Stimulated activated effector memory CD8-positive, alpha-beta T cell treated with anti-CD3 and anti-CD28 coated beads, Interleukin-12 subunit alpha, Interleukin-12 subunit beta, amount 100 ng/mL, for 72 hours (primary cell): ENCODE measurements at places on chromosomes 12 and 14.

GRCh38 chr14:56099081-56099797 lies 19.0 kb upstream of the PELI2 start:
- no peak for DNase-seq

GRCh38 chr14:31137214-31137889 lies 70.2 kb downstream of the HECTD1 start:
- no peak for DNase-seq

- peak; percentile 33 for DNase-seq
These were observed 61.7 kb upstream of the BCL2L14 start for GRCh38 chr12:12008931-12009611.

DNA sequence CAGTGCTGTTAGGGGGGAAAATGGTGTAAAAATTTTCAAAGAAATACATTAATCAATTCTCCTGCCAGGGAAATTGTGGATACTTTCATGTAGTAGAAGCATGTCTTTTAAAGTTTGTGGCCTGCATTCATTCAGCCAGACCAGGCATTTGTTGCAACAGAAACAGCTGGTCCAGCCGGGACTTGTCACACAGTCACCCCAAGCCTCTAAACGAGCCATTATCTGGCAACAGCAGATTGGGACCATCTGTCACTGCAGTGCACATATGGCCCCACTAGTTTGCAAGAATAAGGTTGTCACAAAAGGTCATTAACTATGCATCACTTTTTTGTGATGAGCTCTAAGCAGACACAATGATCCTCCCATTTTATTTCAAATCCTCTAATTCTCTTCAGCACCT lies 193.9 kb downstream of the PHLDA1 start:
- DNase-seq = no peak

DNA sequence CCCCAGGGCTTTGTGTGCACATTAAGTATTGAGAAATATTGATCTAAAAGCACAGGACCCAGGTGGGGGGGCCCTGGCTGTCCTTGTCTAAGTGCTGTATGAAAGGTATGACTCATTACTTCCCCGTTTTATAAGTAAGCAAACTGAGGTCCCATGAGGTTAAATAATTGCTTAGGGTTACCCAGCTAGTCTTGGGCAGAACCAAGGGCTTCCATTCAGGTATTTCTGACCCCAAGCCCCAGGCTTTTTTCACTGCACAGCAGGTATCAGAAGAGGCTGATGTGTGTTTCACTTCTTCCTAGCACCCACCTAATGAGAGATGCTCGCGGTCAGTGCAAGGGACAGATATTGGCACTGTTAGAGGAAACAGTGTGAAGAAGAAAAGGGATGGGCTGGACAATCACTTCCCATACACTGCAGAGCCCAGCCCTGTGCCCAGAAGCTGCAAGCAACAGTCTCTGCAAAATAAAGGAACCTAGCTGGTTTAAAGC lies 4.7 kb upstream of the TC2N start:
- DNase-seq = peak; percentile 60

DNA sequence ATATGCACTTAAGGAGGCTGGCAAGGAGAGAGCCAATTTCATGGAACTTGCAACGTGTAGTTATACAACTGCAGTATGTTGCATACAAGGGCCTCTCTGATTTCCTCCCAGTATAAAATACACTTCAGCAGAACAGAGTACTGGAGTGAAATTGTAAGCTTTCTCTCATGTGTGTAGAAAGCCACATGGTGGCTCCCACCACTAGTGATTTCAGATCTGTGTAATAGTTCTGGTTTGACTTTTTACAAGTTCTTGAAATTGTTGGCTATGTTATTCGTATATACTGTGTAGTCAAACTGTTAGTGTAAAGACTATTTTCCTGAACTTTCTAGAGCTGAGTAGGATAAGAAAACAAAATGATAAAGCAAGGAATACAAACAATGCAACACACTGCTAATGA lies 16.4 kb upstream of the LMO3 start:
- no peak for DNase-seq

DNA sequence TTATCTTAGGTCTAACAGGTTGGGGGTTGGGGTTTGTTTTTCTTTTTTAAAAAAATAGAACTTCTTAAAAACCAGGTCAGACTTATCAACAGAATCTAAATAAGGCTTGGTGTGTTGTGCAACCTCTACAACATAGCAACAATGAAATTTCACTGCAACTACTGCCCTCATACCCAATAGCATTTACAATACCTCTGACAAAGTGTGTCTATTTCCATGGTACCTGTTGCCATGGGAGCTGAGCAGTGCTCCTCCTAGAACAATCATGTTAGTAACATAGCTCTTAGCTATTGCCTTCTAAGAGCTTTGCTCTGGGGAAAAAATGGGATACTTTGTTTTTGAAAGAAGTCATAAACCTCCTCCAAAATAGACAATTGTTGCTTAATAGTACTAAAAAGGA lies 103.3 kb upstream of the CCDC175 start:
- no peak for DNase-seq

DNA sequence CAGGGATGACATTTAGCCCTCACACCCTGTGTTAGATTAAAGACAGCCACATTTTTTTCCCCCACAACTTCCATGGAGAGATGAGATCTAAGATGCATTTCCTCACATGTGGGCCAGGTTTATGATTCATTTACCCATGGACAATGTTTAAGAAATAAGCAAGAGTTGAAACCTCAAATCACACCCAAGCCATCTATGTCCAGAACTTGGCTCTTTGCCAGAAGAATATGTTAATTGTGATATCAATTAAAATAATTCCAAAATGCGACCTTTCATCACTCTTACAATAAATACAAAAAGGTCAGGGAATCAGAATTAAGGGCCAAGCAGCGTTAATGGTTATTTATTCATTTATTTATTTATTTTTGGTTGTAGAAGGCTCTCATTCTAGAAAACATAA lies 1376.9 kb upstream of the TMEM132C start:
- no peak for DNase-seq

DNA sequence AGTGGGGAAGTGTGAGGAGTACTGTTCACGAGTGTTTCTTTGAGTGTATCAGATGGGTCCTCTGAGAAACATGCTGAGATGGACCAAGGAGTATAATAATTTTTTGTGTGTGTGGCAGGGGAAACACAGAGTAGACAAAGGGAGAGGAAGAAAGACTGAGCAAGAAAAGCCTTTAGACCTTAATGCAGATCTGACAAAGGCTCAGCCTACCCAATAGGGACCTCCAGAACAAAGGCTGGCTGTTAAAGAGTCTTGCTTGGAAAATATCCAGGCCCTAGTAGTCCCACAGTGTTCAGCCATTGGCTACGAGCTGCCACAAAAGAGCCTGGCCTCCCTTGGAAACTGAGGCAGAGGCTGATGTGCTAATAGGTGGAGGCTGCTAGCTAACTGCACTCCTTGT lies 13.5 kb downstream of the COQ5 start:
- no peak for DNase-seq

- DNase-seq = no peak
These were observed 3.4 kb downstream of the TRHDE start for GRCh38 chr12:72275526-72275925.

DNA sequence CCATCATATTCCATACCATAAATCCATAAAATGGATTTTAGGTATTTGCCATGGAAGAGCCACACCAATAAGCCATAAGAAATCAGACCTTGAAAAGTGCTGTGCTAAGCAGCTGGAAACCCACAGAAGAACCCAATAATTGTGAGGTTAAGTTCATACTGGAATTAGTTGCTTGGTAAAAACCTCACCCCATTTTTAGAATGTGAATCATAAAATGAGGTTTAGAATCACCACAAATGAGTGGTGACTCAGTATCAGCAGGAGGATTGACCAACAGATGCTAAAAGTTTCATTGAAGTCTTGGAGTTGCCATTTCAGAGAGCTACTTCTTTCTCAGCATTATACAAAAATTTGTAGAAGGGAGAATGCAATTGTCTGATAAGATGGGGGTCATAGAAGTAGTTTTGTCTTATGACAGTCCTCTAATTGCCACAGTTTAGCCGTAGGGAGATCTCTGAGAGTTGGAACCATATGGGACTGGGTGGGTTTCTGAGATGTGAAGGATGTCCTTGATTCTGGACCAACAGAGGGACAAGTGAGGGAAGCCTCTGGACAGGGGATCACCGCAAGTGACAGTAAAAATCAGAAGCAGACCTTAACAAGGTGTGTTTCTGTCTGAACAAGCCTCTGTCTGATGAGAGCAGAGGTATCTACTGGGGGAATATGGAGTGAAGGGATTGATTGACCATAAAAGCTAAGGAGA lies 1.4 kb upstream of the STON2 start:
- peak; percentile 46 for DNase-seq

DNA sequence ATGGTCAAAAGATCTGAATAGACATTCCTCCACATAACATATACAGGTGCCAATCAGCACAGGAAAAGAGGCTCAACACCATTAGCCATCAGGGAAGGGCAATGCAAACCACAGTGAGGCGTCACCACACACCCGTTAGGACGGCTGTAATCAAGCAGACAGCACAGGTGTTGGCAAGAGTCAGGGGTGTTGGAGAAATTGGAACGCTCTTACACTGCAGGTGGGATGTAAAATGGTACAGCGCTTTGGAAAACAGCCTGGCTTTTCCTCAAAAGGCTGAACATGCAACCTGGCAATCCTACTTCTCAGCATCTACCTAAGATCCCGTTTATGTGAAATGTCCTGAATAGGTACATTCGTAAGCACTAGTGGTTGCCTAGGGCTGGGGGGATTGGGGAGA lies 21.5 kb upstream of the MMP17 start:
- no peak for DNase-seq

DNA sequence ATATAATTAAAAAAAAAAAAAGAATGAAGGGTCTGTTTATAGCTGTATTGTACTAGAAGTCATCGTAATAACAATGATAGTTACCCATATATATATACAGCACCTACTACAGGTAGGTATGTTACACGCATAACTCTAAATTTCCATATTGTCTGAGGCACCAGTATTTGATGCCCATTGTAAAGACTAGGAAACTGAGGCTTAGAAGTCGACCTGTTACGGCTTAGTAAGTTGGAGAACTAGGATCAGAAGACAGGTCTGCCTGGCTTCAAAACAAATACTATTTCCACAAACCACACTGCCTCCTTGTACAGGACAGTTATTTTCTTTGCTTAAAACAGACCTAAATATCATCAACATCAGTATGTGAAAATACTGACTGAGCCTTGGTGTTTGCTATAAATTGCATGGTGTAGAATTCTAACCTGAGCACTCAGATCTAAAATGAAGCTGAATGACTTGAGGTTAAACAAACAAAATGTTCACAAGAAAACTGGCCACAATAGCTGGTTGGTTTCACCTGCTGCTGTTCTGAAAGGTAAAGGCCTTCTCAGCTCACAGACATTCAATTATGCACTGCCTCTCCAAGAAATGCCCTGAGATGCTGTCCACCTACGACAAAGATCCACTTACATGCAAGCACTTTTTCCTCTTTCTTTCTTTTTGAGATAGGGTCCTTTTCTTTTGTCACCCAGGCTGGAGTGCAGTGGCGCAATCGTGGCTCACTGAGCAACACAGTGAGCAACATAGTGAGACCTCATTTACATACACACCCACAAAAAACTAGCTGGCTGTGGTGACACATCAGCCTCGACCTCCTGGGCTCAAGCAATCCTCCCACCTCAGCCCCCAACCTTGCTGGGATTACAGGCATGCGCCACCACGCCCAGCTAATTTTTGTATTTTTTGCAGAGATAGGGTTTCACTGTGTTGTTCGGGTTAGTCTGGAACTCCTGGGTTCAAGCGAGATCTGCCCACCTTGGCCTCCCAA lies 35.7 kb downstream of the SSH1 start:
- no peak for DNase-seq

- no peak for DNase-seq
These were observed 293.0 kb downstream of the BTG1 start for GRCh38 chr12:91852634-91853033.

DNA sequence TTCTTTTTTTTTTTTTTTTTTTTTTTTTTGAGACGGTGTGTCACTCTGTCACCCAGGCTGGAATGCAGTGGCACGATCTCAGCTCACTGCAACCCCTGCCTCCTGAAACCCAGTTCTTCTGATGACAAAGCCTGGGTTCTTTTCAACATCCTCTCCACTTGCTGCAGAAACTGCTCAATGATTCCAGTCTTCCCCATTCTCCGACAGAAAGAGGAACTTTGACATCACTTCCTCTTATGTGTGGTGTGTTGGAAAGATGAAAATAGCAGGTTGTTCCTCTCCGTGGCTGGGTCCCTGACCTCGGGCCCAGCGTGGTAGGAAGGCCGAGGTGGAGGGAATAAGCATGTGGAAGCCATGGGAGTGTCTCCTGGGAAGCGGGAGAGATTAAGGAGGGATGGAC lies 198.4 kb downstream of the PHETA1 start:
- no peak for DNase-seq

DNA sequence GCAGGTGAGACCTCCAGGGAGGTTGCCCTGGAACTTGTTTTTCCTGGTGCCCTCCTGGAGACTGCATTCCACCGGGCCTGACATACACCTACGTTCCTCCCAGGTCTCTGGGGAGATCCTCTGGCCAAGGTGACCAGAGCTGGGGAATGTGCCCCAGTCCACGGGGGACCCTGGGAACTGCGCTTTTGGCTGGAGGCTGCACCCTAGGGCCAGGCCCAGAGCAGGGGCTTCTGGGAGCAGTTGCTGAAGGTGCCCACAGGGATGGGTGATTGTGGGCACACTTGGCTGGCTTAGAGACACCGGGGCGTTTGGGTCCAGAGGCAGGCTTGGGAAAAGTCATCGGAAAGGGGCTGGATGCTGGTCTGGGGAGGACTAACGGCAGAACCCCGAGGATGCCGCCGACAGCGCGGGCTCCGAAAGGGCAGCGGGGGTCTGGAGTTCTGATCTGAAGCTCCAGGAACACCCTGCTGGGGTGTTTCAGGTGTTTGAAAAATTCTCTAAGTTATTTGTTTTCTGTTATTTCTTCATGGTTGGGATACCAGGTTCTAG lies 36.5 kb upstream of the TDRD9 start:
- DNase-seq = no peak

GRCh38 chr12:67742461-67742860 lies 93.9 kb downstream of the DYRK2 start:
- no peak for DNase-seq

GRCh38 chr14:99684410-99684934 lies 374 bp downstream of the CYP46A1 start:
- DNase-seq = no peak

- DNase-seq = no peak
These were observed 4.0 kb downstream of the C1S start for GRCh38 chr12:7064516-7064915.

DNA sequence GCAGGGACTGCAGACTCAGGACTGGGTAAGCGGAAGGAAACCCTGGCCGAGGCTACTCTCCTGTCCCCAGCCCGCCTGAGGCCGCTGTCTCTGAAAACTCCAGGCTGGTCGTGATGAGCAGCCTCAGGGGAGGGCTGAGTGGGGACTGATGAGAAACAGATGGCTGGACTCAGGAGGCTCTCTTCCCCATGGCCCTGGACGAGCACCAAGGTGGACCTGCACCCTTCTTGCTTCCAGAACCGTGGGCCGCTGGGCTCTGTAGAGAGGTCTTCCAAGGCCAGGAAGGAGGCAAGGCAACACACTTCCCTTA lies 1.1 kb downstream of the TEX22 start:
- no peak for DNase-seq

- DNase-seq = no peak
These were observed 42.4 kb downstream of the CACNA2D4 start for GRCh38 chr12:1876086-1876485.
